Activated CD8-positive, alpha-beta T cell treated with anti-CD3 and anti-CD28 coated beads, Interleukin-2, amount 10 ng/mL, durations not matched to agents 7 days and 5 days (primary cell): ENCODE measurements at places on chromosomes 6 and 20.

GRCh38 chr6:146550911-146551310 is 7.3 kb downstream of the RAB32 start:
- no peak overlapping the region for H3K27ac ChIP-seq
- H3K27me3 ChIP-seq = peaks cover 3% of the 10 kb centered on the region
- no peaks in the 10 kb centered on the region for H3K4me1 ChIP-seq
- no peaks in the 10 kb centered on the region for H3K36me3 ChIP-seq

GRCh38 chr20:35342154-35342769 is 50.0 kb upstream of the FAM83C start:
- no peaks in the 10 kb centered on the region for H3K27me3 ChIP-seq
- H3K36me3 ChIP-seq = peaks cover 31% of the 10 kb centered on the region
- DNase-seq = no peak
- no peaks in the 10 kb centered on the region for H3K4me1 ChIP-seq
- no peak overlapping the region for H3K4me3 ChIP-seq

GRCh38 chr20:24491041-24491756 is 21.8 kb downstream of the SYNDIG1 start:
- no peak overlapping the region for H3K27ac ChIP-seq
- H3K4me3 ChIP-seq = no peak overlapping the region
- no peaks in the 10 kb centered on the region for H3K4me1 ChIP-seq
- H3K36me3 ChIP-seq = no peaks in the 10 kb centered on the region
- DNase-seq = no peak

- peaks cover 89% of the 10 kb centered on the region for H3K36me3 ChIP-seq
- peak overlapping the region; percentile 88 for H3K27ac ChIP-seq
- no peaks in the 10 kb centered on the region for H3K27me3 ChIP-seq
These were observed 6.7 kb downstream of the FLOT1 start for GRCh38 chr6:30735668-30736314.

- H3K27ac ChIP-seq = peak overlapping the region; percentile 31
- H3K4me1 ChIP-seq = peaks cover 71% of the 10 kb centered on the region
- H3K4me3 ChIP-seq = no peak overlapping the region
- no peak for DNase-seq
- no peaks in the 10 kb centered on the region for H3K27me3 ChIP-seq
These were observed 37.8 kb upstream of the SUMO4 start for GRCh38 chr6:149362289-149362688.

GRCh38 chr6:145530454-145530853 is 204.9 kb downstream of the EPM2A start:
- no peak overlapping the region for H3K27ac ChIP-seq
- no peaks in the 10 kb centered on the region for H3K4me1 ChIP-seq
- no peaks in the 10 kb centered on the region for H3K36me3 ChIP-seq
- DNase-seq = no peak
- H3K27me3 ChIP-seq = no peaks in the 10 kb centered on the region

DNA sequence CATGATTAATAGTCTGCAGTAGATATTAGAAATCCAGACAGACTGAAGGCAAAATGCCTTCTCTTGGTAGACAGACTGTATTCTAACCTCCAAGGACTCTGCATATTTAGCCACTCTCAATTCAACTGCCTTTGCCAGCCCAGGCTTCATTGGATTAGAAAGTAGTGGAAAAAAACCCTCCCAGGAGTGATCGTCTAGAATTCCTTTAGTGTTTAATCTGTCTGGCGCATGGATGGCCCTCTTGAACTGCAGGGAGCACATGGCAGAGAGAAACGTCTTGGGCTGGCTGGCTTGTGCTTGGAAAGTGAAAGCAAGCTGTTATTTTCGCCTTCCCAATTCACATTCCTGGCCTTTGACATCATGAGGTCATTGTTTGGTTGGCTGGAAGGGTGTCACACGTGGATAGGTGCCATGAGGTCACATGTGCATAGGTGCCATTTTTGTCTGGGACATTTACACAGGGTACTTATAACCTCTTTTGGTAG is 30.9 kb upstream of the NEDD9 start:
- DNase-seq = no peak
- H3K36me3 ChIP-seq = peaks cover 53% of the 10 kb centered on the region
- H3K27me3 ChIP-seq = no peaks in the 10 kb centered on the region
- peak overlapping the region; percentile 11 for H3K27ac ChIP-seq

DNA sequence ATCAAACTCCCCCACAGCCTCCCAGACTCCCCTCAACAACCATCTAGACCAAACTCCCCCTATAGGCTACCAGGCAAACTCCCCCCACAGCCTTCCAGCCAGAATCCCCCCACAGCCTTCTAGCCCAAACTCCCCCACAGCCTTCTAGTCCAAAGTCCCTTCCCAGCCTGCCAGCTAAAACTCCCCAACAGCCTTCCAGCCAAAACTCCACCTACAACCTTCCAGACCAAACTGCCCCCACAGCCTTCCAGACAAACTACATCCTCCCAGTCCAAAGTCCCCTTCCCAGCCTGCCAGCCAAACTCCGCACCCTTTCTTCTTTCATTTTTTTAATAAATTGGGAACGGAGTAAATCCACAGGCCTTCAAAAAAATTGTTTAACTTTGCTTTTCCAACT is 37.4 kb upstream of the SYNDIG1 start:
- H3K27me3 ChIP-seq = peaks cover 14% of the 10 kb centered on the region
- H3K36me3 ChIP-seq = no peaks in the 10 kb centered on the region
- no peaks in the 10 kb centered on the region for H3K4me1 ChIP-seq
- H3K4me3 ChIP-seq = no peak overlapping the region
- DNase-seq = no peak
- H3K27ac ChIP-seq = no peak overlapping the region

DNA sequence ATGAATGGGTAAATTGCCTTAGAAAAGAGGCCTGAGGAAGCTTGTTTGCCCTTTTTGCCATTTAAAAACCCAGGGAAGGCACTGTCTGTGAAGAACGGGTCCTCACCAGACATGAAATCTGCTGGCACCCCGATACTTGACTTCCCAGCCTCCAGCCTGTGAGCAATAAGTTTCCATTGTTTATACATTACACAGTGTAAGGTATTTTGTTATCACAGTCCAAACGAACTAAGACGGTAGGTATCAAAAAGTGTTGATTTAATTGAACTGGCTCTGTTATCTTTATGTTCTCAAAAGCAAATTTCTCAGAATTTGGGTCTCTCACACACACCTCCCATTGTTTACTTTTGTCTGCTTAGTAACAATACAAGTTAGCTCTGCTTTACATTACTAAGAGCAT is 181.1 kb upstream of the MARCKS start:
- no peaks in the 10 kb centered on the region for H3K36me3 ChIP-seq
- H3K27me3 ChIP-seq = peaks cover 2% of the 10 kb centered on the region
- no peak for DNase-seq
- no peak overlapping the region for H3K27ac ChIP-seq
- H3K4me1 ChIP-seq = no peaks in the 10 kb centered on the region

- H3K27me3 ChIP-seq = peaks cover 5% of the 10 kb centered on the region
- no peaks in the 10 kb centered on the region for H3K4me1 ChIP-seq
- no peak overlapping the region for H3K27ac ChIP-seq
- no peak for DNase-seq
- no peaks in the 10 kb centered on the region for H3K36me3 ChIP-seq
These were observed 15.7 kb upstream of the UNC93A start for GRCh38 chr6:167275436-167275835.

- DNase-seq = no peak
- H3K36me3 ChIP-seq = peaks cover 30% of the 10 kb centered on the region
- no peak overlapping the region for H3K27ac ChIP-seq
- H3K4me3 ChIP-seq = no peak overlapping the region
- no peaks in the 10 kb centered on the region for H3K27me3 ChIP-seq
These were observed 30.7 kb downstream of the PTPN1 start for GRCh38 chr20:50540620-50541605.

GRCh38 chr6:155487371-155488130 is 31.9 kb upstream of the NOX3 start:
- no peak overlapping the region for H3K27ac ChIP-seq
- no peaks in the 10 kb centered on the region for H3K36me3 ChIP-seq
- H3K4me1 ChIP-seq = no peaks in the 10 kb centered on the region
- DNase-seq = no peak
- no peak overlapping the region for H3K4me3 ChIP-seq
- no peaks in the 10 kb centered on the region for H3K27me3 ChIP-seq

DNA sequence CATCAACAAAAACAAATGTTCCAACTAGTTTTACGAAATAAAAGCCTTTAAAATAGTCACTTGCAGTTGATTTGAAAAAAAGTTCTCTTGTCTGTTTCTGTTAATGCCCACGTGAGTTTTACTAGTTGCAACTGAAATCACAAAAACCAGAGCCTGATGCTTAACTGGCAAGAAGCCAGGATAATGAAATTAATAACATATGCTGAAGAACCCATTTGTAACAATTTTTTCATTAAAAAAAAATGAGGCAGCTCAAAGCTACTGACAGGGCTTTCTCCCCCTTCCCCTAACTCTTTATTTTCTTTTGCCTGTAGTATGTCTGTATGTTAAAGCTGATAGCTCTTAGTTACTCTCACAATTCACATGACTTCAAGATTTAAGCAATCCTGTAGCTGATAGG is 132.7 kb upstream of the EYA4 start:
- H3K4me3 ChIP-seq = no peak overlapping the region
- H3K27me3 ChIP-seq = no peaks in the 10 kb centered on the region
- H3K27ac ChIP-seq = no peak overlapping the region
- no peaks in the 10 kb centered on the region for H3K36me3 ChIP-seq

DNA sequence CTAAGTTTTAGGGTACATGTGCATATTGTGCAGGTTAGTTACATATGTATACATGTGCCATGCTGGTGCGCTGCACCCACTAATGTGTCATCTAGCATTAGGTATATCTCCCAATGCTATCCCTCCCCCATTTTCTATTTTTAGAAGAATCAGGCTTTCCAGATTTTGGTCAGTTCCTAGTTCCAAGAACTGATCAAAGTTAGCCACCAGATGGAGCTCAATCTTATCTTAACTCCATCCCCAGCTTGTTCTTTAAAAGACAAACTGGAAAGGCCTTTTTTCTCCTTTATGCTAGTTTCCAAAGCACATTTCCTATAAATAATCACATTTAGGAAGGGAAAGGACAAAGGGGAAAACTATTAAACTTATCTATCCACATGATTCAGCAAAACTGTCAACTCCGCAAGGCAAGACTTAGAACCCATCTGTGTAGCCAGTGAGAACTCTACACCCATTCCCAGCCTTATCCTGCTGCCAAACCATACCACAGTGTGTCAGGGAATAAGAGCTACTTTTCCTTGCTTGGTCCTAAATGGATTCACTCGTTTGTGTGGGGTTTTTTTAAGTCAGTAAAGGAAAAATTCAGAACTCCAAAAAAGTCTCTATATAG is 22.8 kb upstream of the KHDC1 start:
- peaks cover 17% of the 10 kb centered on the region for H3K36me3 ChIP-seq
- no peaks in the 10 kb centered on the region for H3K4me1 ChIP-seq
- no peak for DNase-seq
- H3K27ac ChIP-seq = no peak overlapping the region

- no peaks in the 10 kb centered on the region for H3K4me1 ChIP-seq
- H3K27ac ChIP-seq = no peak overlapping the region
- no peaks in the 10 kb centered on the region for H3K36me3 ChIP-seq
- no peak for DNase-seq
- H3K4me3 ChIP-seq = no peak overlapping the region
- no peaks in the 10 kb centered on the region for H3K27me3 ChIP-seq
These were observed 111.4 kb downstream of the SYNDIG1 start for GRCh38 chr20:24580855-24581254.

DNA sequence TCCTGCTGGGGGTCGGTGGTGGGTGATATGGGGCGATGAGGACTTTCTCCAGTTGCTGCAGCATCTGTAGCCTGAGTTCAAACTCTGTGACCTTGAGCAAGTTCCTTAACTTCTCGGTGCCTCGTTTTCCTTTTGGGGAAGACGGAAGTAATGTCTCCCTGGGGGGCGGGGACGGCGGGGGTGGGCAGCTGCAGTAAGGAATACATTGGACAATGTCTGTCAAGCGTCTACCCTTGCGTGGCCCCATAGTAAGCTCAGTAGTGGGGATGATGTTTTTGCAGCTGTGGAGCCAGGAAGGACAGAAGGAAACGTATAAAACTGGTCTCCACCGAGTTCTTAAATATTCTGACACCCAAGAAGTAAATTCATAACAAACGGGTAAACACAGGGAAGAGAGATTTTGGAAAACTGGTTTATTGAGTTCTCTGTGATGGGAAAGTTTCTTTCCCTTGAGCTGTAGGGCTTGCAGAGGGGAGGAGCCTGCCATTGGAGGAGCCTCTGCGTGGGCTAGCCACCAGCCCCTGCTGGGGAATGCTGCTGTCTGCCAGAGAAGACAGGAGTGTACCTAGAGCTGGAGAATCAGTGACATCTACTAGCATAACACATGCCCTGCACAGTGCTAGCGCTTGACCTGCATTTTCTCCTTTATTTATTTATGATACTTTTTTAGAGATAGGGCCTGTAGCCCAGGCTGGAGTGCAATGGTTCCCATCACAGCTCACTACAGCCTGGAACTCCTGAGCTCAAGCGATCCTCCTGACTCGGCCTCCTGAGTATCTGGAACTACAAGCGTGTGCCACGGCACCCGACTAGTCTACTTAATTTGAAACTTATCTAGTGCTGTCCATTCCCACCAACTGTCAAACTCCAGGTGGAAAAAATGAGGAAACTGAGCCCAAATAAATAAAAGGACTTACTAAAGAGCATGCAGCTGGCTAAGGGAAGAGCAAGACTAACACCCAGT is 1.2 kb upstream of the ACSS1 start:
- H3K27me3 ChIP-seq = peaks cover 25% of the 10 kb centered on the region
- peak overlapping the region; percentile 84 for H3K27ac ChIP-seq

DNA sequence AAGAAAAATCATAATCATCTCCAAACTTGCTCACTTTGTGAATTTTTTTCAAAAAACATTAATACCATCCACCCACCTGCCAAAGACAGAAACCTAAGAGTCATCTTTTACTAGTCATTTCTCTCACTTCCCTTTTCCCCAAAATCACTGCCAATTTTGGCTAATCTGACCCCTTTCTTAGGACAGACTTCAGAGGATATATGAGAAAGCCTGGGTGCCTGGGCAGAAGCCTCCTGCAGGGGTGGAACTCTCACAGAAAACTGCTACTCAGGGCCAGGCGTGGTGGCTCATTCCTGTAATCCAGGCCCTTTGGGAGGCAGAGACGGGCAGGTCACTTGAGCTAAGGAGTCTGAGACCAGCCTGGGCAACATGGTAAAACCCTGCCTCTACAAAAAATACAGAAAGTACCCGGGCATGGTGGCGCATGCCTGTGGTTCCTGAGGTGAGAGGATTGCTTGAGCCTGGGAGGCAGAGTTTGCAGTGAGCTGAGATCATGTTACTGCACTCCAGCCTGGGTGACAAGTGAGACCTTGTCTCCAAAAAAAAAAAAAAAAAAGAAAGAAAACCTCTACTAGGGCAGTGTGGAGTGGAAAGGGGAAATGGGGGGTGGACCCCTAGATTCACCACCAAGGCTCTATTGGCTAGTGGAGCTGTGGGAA is 3.8 kb downstream of the DEK start:
- H3K4me1 ChIP-seq = peaks cover 57% of the 10 kb centered on the region
- H3K27me3 ChIP-seq = no peaks in the 10 kb centered on the region
- H3K4me3 ChIP-seq = peak overlapping the region; percentile 86
- peak overlapping the region; percentile 39 for H3K27ac ChIP-seq

- H3K4me1 ChIP-seq = peaks cover 11% of the 10 kb centered on the region
- no peak overlapping the region for H3K4me3 ChIP-seq
- H3K36me3 ChIP-seq = no peaks in the 10 kb centered on the region
- H3K27ac ChIP-seq = no peak overlapping the region
These were observed 67.7 kb upstream of the IFNGR1 start for GRCh38 chr6:137286916-137287315.
